ENCODE measurements at places on chromosomes 12 and 14. TPM values are rescaled to one million over a fixed set of nuclear protein-coding genes. Genes with fewer than 3 reads are reported as not detected.

Gene GLI1
- total RNA-seq, result 0.49 TPM

Gene KRT4
- total RNA-seq, result not detected

Gene TC2N
- not detected for total RNA-seq

Gene HVCN1
- 2.2 TPM for total RNA-seq

Gene MANSC4
- not detected for total RNA-seq

Gene KRT83
- total RNA-seq, result not detected

Gene KCNJ8
- not detected for total RNA-seq

Gene TSHR
- total RNA-seq, result not detected

Gene SLCO1A2
- total RNA-seq, result not detected

Gene ABHD12B
- 0.12 TPM for total RNA-seq

Gene STRAP
- 92.0 TPM for total RNA-seq

Gene SRSF9
- total RNA-seq, result 194 TPM

Gene MYF5
- total RNA-seq, result not detected

Gene LRRIQ1
- total RNA-seq, result 0.39 TPM

Gene GUCY2C
- total RNA-seq, result not detected

Gene ENDOU
- total RNA-seq, result not detected

Gene ASB2
- 0.78 TPM for total RNA-seq

Gene CBLN3
- 0.72 TPM for total RNA-seq

Gene TMEM119
- 232 TPM for total RNA-seq

Gene PLA2G1B
- not detected for total RNA-seq

Gene AQP2
- total RNA-seq, result not detected

Gene KCNMB4
- under 0.01 TPM for total RNA-seq

Gene E2F7
- total RNA-seq, result 19.1 TPM

Gene TAS2R43
- total RNA-seq, result 0.36 TPM

Gene SLC6A15
- total RNA-seq, result 0.39 TPM

Gene BCL2L14
- not detected for total RNA-seq

Gene SLC4A8
- total RNA-seq, result 0.78 TPM

Gene GPX2
- not detected for total RNA-seq
